HS-5 (cell line): ENCODE measurements at places on chromosomes 1 and 21.

- no peak for DNase-seq
Observed at GRCh38 chr1:241045659-241046058, 311.3 kb downstream of the RGS7 start.

DNA sequence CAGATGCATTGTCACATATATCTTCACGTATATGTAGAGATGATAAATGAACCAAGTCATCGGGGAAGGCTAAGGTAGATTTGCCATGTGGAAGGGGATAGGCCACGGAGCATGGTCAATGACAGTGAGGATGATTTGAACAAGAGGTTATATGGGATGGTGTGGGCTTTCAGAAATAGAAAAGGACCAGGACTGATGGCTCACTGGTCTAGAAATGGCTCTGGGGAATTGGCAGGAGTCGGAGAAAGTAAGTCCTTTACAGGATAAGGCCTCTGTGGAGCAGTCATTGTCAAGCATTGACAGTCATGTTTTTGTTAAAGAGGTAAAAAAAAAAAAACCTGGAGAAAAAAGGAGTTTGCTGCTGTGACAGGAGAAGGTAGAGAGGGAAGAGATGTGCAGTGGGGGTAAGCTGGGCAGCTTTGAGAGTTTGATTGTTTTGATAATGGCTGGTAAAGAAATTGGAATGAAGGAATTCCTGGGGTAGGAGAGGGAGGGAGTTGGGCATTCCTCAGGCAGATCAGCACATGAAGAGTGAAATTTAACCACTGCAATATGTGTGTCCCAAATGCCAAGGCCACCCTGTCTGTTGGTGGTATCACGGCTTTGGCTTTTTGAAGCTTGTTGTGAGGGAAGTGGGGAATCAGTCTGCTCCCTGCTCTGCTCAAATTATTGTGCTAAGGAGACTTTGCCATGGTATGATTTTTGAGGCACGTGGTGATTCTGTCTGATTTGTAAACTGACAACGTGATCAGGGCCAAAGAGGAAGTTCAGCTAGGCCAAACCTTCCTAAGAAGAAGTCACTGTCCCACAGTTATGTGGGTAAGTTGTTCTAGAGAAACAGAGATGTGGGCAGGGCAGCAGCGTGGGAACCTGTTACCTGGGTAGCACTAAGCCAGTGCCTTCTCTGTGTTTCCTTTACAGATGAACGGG is 26.0 kb downstream of the MACF1 start:
- DNase-seq, result no peak

DNA sequence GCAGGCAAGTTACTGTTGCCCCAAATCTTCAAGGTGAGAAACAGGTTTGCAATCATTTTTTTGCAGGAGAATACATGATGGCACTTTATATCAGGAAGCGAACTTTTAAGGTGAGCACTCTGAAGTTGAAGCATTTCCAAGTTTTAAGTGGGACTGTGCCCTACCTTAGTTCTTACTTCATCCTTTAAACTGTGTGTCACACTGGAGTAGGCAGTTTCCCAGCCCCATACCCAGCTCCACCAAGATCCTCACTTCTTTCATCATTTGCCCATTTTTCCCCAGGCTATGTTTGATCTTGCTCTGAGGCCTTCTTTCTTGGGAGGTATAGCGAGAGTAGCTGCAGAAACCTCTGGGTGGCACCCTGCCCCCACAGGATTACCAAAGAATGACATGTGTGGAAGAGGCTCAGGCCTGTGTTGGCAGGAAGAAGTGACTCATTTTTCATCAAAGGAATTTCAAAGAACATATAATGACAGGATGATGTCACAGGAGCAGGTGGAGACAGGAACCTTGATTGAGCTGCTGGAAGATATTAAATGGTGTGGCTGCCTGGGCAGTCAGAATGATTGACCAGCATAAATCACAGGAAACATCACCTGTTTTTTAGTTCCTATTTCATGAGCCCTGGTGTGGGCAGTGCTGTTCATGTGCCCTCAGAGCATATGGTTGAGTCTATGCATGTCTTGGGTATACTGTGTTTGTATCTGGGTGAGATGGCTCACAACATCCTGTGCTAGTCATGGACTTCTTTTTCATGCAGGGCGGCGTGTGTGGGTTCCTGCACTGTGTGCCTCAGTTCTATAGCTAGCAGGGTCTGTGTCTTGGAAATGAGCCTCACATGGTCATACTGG is 20.8 kb upstream of the MACF1 start:
- peak; percentile 81 for DNase-seq

GRCh38 chr1:24980836-24981630 is 51.0 kb upstream of the RUNX3 start:
- no peak for DNase-seq

DNA sequence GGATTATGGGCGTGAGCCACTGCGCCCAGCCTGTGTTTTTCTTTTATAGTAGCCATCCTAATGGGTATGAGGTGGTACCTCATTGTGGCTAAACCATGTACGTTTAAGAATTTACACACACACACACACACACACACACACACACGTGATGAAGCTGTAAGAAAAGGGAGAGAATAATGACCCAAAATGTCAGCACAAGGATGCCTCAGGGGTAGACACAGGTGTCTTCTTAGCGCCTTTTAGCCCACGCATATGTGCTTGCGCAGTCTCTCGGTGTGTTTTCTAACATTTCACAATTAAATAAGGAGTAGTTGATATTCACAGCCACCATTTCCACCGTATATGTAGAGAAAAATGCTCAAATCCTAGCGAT is 782 bp upstream of the PFKL start:
- peak; percentile 16 for DNase-seq

GRCh38 chr1:65079941-65080340 is 68.1 kb upstream of the AK4 start:
- DNase-seq, result peak; percentile 34

DNA sequence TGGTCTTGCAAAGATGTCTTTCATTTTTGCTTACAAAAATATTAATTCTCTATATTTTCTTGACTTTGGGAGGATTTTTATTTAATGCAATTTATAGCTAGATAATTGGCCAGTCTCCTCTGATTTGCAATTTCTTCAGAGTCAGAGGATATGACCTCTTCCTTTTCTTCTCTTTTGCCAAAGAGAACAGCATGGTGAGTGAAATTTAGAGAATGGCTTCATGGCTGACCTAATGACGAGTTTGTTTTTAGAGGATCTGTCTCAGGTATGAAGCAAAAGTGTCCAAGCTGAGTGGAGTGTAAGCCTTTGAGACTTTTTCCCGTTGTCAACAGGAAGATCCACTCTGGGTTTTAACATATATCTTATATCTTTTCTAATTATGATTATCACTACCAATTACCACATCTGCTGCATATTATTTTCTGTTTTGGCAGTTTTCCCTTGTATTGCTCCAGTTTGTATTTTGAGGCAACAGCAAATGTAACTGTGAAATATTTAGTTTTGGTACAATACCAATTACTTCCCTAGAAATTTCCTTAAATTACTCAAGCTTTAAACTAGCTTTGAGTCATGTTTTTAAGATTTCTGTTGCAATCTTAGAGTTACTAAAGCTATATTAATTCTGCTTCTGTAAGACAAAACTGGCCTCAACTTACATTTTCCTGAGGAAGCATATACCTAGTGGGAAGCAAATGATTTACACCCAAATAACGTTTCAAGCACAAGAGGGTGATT is 332.8 kb upstream of the ZRANB2 start:
- DNase-seq, result no peak

DNA sequence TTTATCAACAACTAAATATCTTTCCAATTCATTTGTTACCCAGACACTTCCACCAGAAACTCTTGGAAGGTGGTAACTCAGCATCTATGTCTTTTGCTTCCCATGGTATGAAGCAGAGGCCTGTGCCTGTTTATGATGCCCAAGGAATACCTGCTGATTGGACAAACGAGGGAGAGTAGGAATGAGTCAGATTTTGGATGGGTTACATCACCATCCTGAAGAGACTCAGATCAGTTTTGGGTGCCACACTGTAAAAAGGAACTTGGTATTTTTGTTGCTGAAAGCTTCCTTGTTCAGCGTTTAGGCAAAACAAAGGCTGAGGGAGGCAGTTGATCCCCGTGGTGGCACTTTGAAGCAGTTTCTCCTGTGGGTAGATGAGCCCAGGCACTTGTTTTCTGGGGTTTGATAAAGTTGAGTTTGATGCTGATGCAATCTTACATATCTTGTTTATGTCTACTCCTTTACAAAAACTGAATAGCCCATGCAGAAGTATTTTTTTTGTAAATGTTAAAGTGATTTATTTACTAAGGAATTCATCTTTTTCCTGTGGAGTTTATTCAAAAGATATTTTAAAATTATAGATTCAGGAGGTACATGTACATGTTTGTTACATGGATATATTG is 26.7 kb upstream of the CYP4X1 start:
- no peak for DNase-seq

DNA sequence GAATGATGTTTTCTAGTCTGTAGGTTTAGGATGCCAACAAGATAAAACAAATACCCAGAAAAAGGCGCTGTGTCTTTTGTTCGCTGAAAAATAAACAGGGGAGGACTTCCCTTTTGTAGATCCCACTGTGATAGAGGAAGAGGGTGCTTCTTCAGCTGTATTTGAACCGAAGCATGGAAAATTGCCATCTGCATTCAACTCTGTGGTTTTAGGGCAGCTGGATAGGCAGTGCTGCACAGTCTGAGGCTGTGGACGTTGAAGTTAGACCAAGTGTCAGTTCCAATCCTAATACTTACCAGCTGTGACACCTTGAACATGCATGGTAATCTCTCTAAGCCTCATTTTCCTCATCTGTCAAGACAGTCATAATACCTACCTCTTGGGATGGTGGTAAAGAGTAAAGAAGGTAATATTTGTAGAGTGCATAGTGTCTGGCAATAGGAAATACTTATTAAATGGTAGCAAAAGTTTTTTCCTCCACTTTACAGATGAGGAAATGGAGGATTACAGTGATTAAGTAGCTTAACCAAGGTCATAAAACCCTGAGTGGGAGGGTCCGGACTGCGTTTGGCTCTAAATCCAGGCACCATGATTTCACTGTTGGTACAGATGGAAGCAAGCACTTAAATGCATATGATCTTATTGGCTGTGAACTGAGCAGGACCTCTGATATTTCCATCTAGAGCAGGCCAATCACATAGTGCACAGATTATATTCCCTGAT is 48.5 kb downstream of the UTP25 start:
- DNase-seq, result no peak

DNA sequence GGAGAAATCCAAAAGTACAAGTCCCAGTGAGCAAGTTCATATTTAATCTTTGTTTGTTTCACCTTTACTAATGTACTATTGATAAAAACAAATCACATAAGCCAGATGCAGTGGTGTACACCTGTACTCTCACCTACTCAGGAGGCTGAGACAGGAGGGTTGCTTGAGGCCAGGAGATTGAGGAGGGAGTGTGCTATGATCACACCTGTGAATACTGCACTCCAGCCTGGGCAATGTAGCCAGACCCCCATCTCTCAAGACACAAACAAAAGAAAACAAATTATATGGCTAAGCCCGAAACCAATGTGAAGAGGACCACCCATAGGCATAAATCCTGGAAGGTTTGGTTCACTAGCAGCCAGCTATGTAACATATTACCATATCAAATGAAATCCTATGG is 9.6 kb upstream of the USP24 start:
- no peak for DNase-seq

DNA sequence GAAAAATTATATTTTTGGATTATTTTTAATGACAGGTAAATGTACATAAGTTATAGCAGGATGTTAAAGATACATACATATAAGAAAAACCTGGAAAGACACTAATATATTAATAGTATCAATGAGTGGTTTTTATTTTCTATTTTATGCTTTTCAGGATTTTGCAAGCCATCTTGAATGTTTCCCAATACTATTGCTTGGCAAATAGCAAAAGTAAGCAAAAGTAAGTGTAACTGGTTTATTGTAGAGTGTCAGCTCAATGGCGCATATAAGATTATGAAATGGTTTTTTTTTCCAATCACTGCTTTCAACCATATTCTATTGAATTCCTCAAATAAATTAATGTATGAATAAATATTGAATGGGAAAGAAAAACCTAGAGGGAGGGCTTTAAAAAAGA is 36.4 kb downstream of the ZNF684 start:
- no peak for DNase-seq

GRCh38 chr1:53176452-53177208 is 20.0 kb upstream of the CPT2 start:
- no peak for DNase-seq

DNA sequence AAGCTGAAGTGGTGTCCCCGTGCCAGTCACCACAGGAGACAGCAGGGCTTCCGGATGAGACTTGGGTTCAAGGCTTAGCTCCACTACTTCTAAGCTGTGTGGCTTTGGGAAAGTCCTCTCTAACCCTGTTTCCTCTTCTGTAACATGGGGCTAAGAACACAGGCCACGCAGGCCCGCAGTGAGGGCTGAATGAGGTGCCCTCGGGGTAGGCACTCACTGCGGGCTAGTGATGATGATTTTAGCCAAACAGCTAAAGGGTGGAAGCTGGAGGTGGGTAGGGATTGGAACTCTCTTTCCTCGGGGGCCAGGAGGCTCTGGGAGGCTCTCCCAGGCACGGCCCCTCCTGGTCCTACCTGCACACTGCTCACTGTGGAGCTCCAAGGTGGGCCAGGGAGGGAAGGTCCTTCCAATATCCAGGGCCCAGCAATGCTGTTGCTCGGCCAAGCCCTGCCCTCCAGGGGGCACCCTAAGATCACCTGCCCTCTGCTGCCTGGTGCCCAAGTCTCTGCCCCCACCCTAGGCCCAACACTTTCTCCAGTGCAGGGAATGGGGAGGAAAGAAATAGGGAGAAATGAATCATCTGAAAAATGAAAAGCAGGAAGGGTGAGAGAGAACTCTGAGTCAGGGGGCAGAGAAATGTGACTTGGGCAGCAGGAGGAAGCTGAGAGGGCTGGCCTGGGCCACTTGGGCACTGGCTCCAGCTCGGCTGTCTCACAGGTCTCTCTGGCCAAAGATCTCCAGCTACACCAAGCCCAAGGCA is 19.2 kb upstream of the EVA1B start:
- DNase-seq, result peak; percentile 69

DNA sequence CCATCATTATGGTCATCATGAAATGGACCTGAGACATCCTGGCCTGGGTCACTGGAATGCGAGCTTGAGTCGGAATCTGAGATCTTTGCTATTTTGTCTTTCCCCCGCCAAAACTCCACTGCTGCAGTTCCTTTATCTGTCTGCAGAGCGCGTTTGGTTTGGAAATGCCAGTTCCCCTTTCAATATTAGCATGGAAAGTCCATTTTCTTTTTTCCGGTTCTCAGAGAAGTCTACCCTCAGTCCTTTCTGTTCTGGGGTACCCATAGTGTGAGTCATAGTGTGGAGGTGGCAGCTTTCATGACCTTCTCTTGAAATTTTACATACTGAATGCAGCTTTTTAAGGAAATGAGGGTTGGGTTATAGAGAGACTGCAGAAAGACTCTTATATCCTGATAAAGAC is 14.6 kb downstream of the CACNA1E start:
- no peak for DNase-seq

DNA sequence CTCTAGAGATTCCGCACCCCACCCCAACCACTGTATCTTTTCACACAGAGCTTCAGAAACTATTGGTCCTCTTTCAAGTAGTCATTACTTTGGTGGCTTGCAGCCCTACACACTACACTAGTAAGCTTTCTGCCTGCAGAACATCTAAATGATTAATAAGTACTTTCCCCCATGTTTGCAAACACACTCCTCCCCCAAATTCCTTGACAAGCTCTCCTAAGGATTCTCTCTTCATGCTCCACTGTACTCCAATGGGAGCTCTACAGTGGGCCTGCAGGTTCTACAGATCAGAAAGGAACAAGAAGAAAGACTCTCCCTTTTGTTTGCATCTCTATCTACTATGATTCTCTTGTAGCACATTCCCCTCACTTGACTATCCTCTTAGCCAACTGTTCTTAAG is 16.3 kb upstream of the NUF2 start:
- no peak for DNase-seq

- DNase-seq, result no peak
Observed at GRCh38 chr1:50333595-50333974, 89.7 kb downstream of the DMRTA2 start.

- DNase-seq, result no peak
Observed at GRCh38 chr1:93662481-93663207, 19.0 kb downstream of the BCAR3 start.
